ENCODE measurements at places on chromosomes 5 and 9. TPM values are rescaled to one million over a fixed set of nuclear protein-coding genes. Genes with fewer than 3 reads are reported as not detected.

Gene SH3GL2
- total RNA-seq, result 3.5 TPM

Gene DEPDC1B
- total RNA-seq, result 10.6 TPM

Gene SLCO6A1
- total RNA-seq, result not detected

Gene PKD2L2
- not detected for total RNA-seq
